ENCODE measurements at places on chromosomes 6 and 20.

- no peak for DNase-seq
Measured at GRCh38 chr6:141906569-141907080, 226.1 kb upstream of the GJE1 start.

DNA sequence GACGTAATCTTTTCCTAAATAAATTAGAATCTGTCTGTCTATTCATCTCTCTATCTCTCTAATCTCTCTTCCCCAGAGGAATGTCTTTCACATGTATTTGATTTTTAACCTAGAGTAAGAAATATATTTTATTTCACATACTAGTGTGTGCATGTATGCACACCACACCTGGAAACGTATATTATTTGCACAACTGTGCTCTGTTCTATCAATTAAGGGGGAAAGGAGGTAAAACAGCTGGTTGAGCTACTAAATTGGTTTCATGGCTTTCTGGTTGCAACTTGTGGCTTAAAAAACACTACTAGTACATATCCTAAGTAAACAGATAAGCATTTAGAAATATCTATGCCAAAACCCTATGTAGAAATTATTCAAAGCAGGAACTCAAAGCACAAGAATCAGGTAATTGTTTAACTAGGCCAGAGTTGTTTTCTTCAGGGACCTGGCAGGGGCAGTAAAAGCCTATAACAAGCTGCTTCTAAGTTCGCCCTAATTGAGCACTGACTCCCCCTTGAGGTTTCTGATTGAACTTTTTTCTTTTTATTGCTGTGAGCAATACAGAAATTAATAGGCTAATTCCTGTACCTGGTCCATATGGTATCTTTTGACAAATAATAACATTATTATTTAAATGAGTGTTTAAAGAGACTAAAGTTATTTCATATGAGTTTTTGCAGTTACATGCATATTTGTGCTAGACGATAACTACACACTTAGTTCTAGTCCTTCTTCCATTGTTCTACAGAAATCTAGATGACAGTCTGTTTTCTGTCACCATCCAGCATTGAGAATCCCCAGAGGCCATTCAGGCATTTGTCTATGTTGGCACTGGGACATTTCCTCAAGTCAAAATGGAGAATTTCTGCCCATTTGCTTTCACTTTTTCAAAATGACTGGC lies 88.6 kb downstream of the MCHR2 start:
- no peak for DNase-seq

GRCh38 chr6:340991-341827 lies 48.9 kb downstream of the DUSP22 start:
- DNase-seq: no peak

GRCh38 chr6:163728442-163729126 lies 314.1 kb downstream of the QKI start:
- DNase-seq: no peak

DNA sequence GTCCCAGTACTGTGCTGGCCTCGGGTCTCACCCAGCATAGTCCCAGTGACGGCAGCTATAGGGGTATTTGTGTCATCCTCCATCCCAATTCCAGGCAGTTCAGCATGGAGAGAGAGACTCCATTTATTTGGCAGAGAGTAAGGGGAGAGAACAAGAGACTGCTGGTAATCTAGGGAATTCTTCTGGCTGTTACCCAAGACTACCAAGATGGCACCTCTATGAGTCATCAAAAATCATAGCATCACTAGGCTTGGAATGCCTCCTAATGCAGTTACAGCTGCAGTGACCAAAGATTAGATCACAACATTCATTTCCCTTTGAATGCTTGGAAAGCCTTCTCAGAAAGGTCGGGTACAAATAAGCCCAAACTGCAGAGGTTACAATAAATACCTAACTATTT lies 660.4 kb upstream of the FLRT3 start:
- DNase-seq: no peak

DNA sequence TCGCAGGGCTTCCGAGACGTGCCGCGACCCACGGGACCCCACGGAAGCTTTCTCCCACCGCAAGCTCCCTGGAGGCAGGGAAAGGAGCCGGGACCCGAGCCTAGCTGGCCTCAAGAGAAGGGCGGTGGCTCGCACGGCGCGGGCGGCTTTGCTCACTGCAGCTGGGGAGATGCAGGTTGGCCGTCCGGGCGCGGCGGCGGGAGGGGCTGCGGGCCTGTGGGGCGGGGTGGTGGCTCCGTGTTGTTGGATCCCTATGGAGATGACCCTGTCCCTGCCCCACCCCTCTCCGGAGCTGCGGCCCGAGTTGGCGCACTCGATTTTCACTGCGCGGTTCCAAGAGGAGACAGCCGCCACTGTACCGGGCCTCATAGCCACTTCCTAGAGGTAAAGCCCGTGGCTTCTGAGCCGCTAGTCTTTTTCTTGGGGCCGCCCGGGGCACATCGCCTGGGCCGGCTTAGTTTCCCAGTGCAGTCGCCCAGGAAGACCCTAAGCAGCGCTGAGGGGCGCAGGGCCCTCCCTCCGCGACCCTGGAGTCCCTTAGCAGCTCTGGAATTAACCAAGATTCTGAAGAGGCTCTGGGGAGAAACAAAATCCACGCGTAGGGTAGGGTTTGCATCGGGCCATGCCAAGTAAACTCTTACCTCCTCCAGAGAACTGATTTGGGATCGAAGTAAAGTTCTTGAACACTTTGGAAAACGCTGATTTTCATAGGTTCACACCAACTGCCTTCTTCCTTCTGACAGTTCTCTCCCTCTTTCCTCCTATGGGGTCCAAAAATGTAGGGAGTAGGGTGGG lies at the start of gene ECT2L:
Gene ECT2L, plus strand, starts transcription at position 279 of the 795 bp plus-strand sequence. CDS start 17,188 bp downstream, outside the sequence.
- DNase-seq: no peak

GRCh38 chr20:50226093-50226974 lies 35.7 kb downstream of the CEBPB start:
- DNase-seq: no peak

- DNase-seq: no peak
Measured at GRCh38 chr6:36314221-36315014, 22.3 kb downstream of the BNIP5 start.

DNA sequence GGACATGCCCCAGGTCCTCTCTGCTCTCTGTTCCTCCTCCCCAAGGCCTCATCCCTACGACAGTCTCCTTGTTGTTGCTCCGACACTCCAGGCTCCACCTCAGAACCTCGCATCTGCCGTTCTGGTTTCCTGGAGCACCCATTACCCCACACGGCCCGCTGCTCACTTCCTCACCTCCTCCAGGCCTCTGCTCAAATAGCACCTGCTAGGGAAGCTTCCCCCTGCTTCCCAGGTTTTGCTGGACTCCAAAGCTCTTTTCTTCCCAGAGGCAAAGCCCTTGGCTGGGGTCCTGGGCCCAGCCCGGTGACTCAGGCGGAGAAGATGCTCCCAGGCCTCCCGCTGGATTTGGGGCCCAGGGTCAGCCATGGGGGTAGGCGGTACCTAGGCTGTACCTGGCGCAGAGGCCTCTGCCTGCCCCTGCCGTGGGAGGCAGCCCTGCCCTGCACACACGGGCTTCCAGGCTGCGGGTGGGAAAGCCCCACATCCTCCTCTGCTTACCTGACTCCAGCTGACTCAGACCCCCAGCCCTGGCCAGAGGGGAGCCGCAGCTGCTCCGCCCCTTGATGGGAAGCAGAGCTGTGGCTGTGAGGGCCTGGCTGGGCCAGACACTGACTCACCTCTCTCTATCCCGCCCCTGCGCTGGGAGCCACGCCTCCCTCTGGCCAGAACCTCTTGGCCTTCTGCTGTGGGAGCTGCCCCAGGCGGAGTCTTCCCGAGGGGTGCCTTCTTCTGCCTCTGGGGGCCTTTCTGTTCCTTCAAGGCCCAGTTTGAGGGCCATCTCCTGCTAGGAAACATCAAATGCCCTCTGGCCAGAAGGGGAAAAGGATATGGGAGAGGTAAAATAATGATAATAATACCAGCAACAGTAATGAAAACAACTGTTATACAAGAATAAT lies 130.5 kb downstream of the CEBPB start:
- no peak for DNase-seq

DNA sequence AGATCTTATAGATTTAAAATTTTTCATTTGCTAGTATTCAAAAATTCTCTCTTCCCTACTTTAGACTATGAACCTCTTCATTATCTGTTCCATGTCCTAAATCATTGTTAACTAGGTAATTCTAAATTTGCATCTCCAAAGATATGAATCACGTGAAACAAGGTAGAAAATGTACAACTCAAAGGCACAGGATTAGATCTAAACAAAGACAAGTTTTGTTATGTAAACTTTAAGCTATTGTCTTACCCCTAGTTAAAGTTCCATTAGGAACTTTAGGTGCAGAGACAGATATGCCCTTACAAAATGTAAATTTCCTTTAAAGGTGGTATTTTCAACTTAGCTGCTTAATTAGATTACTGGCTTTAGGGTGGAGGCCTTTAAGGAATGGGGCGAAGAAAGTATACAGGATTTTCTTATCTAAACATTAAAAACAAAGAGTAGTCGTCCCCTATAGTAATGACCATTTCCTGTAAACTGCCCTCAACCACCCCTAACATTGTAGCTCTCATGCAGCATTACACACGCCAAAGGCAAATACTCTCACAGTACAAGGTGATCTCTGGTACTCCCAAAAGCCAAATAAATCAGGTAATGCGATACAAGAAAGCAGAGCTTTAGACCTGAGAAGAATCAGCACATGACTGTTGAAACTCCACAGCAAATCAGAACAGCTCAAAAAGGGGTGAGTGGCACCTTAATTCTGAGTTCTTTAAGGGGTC lies 57.4 kb upstream of the MRAP2 start:
- no peak for DNase-seq

DNA sequence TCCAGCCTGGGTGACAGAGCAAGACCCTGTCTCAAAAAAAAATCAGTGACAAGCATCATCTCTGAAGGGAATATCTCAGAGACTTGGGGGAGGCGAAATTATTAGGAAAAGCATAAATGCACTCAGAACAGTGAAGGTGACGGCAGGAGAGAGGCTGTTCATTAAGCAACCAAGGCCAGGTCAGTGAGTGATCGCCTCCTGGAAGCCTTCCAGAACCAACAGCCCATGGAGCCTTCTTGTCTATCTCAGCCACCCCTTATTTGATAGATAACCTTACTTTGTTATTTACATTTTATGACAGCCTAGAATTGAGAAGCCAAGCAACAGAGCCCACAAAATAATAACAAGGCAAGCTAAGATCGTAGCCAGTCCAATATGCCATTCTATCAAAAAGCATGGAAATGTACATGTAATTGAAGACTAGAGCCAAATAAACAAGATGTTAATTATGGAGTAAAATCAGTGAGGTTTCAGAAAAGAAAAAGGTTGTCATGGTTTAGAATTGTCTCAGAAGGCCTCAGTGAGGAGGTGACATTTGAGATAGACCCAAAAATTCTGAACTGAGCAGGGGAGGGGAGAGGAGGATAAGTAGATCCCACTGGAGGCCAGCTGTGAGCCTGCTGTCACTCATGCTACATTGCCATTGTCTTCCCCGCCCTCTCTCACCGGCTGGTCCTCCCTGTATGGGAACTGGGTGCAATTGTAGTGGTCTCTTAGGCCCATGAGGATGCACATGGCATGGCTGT lies 17.8 kb downstream of the BNIP5 start:
- DNase-seq: no peak

GRCh38 chr6:162217811-162218493 lies 509.6 kb downstream of the PRKN start:
- DNase-seq: no peak

- no peak for DNase-seq
Measured at GRCh38 chr6:551405-551804, 105.5 kb downstream of the HUS1B start.

DNA sequence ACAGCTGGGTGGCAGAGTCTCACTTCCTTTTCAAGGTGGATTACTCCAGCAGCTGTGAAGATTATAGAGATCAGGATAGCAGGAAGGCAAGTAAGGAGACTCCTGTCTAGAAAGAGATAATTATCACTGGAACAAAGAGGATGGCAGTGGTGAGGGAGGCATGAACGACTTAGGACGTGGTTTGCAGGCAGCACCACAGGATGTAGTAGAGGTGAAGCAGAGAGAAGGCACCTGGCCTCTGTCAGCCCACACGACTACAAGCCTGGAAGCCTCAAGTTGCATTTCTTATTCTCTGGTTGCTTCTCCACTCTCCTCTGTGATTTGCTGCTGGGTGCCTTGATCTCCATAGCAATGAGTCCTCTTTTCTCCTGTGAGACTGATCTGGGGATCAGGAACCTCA lies 62.7 kb downstream of the TSHZ2 start:
- no peak for DNase-seq

GRCh38 chr6:26156105-26156849 lies 69.0 kb downstream of the HFE start:
- peak; percentile 64 for DNase-seq

- DNase-seq: no peak
Measured at GRCh38 chr6:50236164-50236563, 186.4 kb upstream of the DEFB112 start.

GRCh38 chr6:26016963-26017631 lies 54.5 kb downstream of the TRIM38 start:
- no peak for DNase-seq

- DNase-seq: no peak
Measured at GRCh38 chr6:42142118-42142835, at the start of gene C6orf132. C6orf132 (minus strand) TSS chr6:42142620; CDS start chr6:42142444, 176 bp downstream.

GRCh38 chr6:69019832-69020231 lies 384.8 kb downstream of the ADGRB3 start:
- no peak for DNase-seq

GRCh38 chr6:166484863-166485262 lies 101.6 kb downstream of the RAMACL start:
- no peak for DNase-seq

DNA sequence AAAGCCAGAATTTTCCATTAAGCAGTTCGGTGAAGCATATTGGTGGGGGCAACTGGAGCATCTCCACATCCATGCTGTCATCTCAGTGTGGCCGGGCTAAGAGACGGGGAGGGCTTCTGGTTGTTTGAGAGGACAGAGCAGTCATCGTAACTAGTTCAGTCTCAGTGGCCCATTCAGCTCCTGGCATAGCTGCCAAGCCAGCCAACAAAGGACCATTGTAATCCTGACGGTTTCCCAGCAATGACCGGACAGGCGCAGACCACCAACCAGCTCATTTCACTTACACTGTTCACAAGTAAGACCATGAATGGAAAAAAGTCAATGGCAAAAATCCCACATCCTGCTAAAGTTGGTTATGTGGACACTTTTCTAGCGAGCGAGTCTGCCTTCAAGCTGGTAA lies 14.9 kb upstream of the HDDC2 start:
- no peak for DNase-seq

- no peak for DNase-seq
Measured at GRCh38 chr20:57459278-57459677, 65.7 kb downstream of the CTCFL start.

- no peak for DNase-seq
Measured at GRCh38 chr6:155001482-155001881, 6.4 kb downstream of the TIAM2 start.
